ENCODE measurements at places on chromosomes 2 and 18.

GRCh38 chr2:46162329-46163097 is 134.7 kb upstream of the EPAS1 start:
- DNase-seq, result peak; percentile 63

GRCh38 chr2:224948859-224949258 is 93.4 kb downstream of the DOCK10 start:
- DNase-seq, result peak; percentile 88

- DNase-seq, result no peak
These were observed 42.3 kb upstream of the IMP4 start for GRCh38 chr2:130300258-130300969.

DNA sequence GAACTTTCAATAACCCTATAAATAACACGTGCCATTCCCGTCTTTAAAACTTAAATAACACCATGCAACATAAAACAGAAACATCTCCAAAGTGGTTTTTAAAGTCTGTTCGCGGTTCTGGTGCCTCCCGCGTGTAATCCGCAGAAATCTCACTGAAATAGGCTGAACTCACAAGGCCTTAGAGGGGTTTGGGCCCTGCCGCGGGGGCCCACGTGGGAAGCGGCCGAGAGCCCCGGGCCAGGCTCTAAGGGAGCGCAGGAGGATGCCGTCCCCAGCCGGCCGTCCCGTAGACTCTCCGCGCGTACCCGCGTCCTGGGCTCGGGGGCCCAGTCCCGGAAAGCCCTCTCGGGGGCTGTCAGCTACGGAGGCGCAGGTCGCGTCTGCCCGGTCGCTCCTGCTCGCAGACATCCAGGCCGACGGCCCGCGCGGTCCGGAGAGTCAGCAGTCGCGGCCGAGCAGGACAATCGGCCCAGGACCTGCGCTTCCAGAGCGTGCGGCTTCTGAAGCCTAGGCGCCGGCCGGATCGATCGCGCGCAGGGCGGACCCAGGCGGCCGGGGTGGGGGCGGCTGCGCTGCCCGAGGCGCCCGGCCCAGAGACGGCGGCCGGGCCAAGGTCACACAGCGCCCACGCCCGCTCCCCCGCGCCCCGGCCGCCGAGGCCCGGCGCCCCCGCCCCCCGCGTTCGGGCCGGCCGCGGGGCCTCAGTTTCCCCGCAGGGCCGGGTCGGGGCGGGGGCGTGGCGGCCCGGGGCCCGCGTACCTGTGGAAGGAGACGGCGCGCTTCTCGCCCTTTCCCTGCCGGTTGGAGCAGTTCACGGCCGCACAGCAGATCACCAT is 558 bp downstream of the THAP4 start:
- peak; percentile 75 for DNase-seq

DNA sequence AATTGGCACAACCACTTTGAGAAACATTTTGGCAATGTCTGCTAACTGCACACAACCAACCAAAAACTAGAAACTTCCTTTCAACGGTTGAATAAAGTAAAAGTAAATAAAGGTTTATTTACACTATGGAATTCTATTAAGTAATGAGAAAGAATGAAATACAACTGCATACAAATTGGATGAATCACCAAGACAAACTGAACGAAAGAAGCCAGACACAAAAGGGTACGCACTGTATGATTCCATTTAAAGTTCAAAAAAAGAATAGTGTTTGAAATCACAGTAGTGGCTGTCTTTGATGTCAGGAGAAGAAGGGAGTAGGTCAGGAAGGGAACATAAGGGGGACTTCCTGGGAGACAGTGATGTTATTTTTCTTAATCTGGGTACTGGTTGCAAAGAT is 46.5 kb upstream of the SULT1C3 start:
- DNase-seq, result no peak

DNA sequence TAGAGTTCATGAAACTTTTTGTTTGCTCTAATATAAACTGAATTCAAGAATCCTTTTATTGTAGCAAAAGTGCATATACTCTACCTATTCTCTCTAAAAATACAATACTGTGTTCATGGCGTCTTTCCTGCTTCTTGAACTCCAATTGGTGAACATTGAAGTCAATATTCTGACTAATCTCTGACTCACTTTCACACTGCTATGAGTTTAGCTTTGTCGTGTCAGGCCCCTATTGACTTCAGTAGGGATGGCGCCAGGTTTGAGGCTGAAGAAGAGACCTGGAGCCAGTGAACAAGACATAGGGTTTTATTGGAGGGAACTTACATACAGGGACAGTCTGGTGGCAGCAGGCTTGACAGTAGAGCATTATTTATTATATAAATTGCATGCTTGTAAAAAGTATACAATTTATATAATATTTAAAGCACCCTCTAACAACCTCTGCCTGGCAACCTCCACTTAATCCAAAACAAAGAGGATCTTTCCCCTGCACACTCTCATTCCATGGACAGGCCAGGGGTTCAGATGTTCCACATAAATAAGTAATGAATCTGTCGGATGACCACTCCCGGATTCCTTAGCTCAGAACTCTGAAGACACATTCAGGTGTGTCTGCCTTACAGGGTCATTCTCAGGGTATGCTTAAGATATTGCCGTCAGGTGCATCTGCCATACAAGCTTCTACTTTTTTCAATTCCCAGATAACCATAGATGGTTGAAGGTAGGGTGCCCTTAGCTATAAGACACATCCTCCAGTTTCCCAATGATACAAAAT is 141.0 kb downstream of the CERS6 start:
- DNase-seq, result no peak

GRCh38 chr2:123101434-123101833 is 923.7 kb upstream of the CNTNAP5 start:
- DNase-seq, result no peak

DNA sequence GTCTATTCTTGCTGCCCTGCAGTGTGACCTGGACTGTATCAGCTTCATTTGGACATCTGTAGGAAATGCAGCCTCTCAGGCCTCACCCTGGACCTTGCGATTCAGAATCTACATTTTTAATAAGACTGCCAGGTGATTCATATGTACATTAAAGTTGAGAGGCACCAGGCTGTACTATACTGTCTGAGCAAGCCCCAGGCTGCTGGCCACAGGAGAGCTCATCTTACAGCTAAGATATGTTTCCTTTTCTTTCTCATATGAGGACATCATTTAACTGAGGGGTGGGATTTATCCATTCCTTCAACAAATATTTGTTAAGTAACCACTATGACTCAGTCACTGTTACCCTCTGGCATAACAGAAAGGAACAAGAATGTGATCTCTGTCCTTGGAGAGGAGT is 78.2 kb upstream of the GCFC2 start:
- DNase-seq, result no peak

DNA sequence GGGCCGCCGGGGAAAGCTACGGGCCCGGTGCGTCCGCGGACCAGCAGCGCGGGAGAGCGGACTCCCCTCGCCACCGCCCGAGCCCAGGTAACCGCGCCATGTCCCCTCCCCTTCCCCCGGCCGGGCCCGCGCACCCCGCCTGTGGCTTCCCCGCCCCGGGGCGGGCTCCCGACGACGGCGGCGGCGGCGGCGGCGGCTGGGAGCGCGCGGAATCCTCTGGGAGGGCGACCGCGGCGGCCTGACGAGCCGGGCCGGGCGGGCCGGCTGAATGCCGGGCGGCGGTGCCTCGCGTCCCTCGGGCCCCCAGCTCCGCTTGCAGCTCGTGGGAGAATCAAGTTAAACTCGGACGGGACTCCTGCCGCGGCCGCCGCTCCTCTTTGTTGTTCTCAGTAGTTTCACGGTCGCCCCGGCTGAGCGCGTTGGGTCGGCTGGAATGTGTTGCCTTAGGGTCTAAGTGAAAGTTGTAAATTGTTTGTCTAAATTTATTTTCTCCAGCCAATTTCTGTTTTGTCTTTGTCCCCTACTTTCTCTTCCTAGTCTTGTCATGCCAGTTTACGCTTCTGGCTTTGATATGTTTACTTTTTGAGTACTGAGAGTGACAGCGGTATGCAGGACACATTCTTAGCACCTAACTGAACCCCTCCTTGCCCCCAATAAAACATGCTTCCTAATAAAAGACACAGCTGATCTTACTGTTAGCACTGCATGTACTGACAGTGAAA is 685 bp downstream of the SMAD4 start:
- DNase-seq, result peak; percentile 70

DNA sequence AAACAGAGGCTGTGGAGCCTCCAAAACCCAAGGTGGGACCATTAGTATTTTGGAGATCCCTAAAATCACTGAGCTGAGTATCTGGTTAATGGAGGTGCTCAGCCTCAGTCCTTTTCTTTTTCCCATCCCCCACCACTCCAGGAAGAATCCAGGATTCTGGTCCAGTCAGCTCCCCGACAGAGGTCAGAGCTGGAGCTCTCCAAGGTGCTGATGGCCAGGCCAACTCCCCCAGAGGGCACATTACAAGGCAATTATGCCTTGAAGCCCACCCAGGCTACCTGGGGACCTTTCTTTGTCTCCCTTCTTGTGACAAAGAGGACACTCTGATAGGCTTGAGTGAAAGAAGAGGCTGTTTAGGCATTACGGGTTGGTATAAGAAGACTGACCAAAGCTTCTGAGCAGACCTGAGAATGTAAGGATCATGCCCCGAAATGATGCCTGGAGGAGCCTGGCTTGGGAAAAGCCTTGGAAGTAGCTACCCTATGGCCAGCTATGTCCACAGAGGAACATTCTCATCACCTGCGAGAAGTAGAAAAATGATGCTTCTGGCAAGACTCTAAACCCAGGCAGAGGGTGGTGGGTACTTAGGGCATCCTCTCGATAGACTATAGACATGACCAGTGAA is 102.5 kb upstream of the LDAH start:
- DNase-seq, result peak; percentile 13

GRCh38 chr2:10139536-10139935 is 17.0 kb downstream of the RRM2 start:
- DNase-seq, result no peak

DNA sequence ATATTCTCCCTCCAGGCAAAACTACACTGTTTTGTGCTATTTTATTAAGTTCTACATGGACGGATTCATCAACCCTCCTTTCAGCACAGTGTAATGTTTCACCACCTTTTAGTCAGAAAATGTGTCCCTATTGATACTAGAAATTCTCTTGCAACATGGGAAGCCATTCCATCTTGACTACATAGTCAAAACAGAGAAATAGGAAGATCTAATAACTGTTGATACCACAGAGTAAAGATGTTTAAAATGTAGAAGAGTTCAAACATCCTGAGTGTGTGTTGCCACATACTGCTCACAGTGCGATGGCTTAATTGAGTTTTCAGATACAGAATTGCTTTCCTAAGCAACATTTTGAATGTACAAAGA is 492.2 kb upstream of the RAB12 start:
- DNase-seq, result no peak

DNA sequence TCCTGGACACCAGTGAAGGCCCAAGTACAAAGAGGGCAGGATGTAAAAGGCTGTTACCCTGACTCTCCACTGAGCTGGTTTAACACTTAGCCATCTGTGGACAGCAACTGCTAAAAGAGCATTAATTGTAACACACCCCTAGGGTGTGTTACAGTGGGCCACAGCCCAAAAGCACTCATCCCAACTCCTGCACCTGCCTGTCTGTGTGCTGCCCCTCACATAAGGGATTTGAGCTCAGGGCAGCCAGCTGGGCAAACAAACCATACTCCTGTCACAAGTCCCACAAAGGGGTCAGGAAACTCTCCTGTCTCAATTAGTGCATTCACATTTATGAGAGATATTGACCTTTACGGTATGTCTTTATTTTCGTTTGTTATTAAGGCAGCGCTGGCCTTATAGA is 833.1 kb upstream of the NXPH2 start:
- DNase-seq, result no peak

DNA sequence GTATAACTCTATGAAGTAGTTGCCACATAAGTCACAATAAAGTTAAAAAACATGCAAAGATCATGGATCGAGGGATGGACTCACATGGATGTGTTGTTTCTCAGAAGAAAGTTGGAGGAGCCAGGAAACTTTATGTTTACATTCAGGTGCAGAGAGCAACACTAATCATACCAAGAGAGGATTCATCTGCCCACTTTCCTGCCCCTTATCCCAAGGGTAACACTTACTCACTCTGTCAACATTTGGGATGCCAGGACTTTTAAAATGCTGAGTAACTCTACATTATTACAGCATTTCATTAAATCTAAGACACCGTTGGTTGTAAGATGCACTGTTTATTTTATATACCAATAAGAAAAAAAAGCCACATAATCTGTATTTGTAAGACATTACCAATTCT is 170.4 kb downstream of the KCNE4 start:
- no peak for DNase-seq

DNA sequence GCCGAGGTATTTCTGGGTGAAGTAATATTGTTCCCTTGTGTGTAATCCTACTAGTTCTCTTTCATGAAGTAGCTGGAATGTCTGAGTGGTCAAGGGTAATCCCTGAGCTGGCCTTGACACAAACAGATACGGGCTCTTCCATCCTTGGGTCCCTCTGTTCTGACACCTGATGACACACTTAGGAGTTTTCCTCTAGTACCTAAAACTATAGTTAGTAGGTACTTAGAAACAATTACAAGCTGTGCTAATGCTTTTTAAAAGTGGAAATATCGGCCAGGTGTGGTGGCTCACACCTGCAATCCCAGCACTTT is 59.2 kb upstream of the IL1R1 start:
- DNase-seq, result no peak

GRCh38 chr2:203728321-203728720 is 21.9 kb downstream of the CD28 start:
- no peak for DNase-seq

GRCh38 chr18:50099725-50100407 is 95.1 kb downstream of the MYO5B start:
- DNase-seq, result no peak

DNA sequence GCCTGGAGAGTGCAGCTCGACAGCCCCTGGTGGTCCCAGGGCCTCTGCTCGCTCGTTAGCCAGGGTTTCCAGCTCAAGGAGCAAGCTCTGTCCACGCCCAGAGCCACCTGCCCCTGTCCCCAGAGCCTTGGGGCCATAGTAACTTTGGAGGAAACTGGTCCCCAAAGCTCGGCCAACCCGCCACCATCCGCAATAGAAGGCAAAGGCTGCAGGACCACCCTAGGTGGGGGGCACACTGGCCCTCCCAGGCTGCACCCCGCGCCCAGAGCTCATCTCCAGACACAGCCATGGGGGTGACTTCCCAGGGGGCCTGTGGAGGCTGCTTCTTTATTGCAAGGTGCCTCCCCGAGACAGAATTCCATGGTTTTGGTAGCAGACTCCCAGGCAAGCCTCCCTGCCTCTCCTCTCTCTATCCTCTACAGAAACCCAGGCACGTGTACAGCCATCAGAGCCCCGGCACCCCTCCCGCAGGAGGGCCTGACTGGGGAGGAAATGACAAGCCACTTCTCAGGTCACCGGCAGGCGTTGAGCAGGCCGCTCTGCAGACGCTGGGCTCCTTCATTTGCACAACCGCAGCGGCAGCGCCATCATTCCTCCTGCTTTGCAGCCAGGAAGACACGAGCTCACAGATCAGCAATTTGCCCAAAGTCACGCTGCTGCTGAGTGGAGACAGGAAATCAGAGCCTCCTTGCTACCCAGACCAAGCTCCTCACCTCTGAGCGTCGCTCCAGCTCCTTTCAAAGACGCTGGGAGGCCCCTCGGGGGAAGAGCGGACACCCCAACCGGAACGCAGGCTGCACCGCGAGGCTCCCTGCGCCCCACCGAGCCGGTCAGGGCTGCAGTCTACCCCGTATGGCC is 80.2 kb downstream of the NDUFA10 start:
- peak; percentile 97 for DNase-seq

- DNase-seq, result no peak
These were observed 147.8 kb upstream of the MAP2 start for GRCh38 chr2:209276000-209276399.

Data from NB4 (cell line).